Activated CD4-positive, alpha-beta T cell treated with anti-CD3 and anti-CD28 coated beads, Interleukin-2, amount 10 ng/mL, durations not matched to agents 24 days and 14 days (primary cell): ENCODE measurements at places on chromosomes 2 and 18. TPM values are rescaled to one million over a fixed set of nuclear protein-coding genes. Genes with fewer than 3 reads are reported as not detected.

The ZC3H6 gene
- 4.9 and 6.2 TPM in 2 replicates for total RNA-seq

The ASB18 gene
- total RNA-seq: not detected in 2 replicates

The DLX1 gene
- total RNA-seq: not detected in 2 replicates

The RGPD3 gene
- total RNA-seq: 0.21 TPM in 2 replicates

The HTRA2 gene
- 49.6 and 56.4 TPM in 2 replicates for total RNA-seq

The FAM124B gene
- total RNA-seq: 0.47 and 0.64 TPM in 2 replicates

The SLC1A4 gene
- total RNA-seq: 12.4 and 13.1 TPM in 2 replicates

The CYP27C1 gene
- not detected in 2 replicates for total RNA-seq
